Stimulated activated CD8-positive, alpha-beta memory T cell treated with anti-CD3 and anti-CD28 coated beads, Interleukin-15, amount 100 ng/mL, for 1 hour (primary cell): ENCODE measurements at places on chromosomes 12 and 14.

DNA sequence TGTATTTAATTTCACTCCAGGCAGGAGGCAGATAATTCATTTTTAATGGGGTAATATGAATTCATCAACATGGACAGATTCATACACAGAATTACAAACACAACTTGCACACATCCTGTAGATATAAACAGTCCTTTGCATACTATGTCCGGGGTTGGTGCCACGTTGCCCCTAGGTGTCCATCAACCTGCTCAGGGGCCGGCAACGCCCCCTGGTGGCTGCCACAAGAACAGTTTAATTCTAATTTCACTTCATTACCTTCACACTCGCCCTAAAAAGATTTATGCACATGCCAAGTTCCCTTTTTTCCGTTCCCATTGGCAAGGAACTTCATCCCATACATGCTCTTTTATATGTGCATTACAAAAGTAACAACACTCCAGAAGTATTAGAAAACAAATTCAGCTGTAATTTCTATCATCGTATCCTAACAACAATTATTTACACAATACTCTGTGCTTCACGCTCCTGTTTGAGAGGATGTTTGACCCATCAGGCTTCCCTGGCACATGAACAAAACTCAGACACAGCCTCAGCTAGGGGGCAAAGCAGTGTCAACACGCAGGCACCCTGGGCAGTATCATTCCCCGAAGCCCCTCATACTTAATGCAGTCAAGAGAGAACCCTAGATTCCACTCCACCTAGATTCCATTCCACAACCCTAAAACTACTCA lies 15.5 kb downstream of the MANSC1 start:
- DNase-seq, result peak; percentile 17

DNA sequence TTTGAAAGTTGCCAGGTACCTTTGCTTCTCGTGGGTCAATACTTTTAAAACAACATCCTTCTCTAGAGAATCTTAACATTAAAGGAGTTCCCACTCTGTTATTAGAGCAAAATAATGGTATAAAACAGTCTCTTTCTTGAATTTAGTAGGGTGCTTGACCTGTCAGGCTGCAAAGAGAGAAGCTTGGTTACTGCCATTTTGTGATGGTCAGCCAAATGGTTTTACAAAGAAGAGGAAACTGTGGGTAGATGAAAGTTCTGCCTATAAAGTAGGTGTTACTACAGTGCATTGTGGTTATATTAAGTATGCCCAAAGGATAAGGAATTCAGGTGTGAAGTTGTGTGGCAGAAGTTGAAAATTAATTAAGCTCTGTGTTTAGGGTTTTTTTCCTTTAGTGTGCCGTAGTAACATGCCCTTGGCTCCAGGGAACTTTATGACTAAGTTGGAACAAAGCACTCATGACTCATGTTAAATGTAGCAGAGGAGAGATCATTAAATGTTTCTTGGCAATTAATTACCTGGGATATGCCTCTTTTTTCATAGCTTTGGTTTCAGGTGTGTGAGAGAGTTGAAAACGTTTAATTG lies 354.0 kb upstream of the KITLG start:
- no peak for DNase-seq

- DNase-seq, result no peak
Measured at GRCh38 chr14:102830474-102831045, 53.3 kb downstream of the TRAF3 start.

DNA sequence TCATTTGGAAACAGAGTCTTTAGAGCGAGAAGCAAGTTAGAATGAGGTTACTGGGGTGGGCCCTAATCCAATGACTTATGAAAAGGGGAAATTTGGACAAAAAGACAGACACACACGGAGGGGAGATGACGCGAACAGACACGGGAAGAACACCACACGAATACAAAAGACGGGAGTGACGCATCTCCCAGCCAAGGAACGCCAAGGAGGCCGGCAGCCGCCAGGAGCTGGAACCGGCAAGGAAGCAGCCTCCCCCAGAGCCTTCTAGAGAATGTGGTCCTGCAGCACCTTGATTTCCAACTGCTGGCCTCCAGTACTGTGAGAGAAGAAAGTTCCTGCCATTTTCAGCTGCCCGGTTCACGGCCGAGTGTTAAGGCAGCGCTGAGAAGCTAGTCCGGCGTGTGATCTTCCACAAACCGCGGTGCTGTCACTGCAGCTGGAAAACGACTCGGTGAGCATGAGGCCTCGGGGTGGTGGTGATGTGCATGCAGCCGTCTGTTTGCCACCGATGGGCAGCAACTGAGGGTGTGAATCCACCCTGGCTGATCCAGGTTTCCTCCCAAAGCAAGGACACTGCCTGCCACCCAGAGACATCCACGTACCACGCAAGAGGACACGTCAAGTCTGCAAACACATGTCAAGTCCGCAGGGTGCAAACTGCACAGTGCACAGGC lies 124.5 kb downstream of the NCOR2 start:
- DNase-seq, result no peak

DNA sequence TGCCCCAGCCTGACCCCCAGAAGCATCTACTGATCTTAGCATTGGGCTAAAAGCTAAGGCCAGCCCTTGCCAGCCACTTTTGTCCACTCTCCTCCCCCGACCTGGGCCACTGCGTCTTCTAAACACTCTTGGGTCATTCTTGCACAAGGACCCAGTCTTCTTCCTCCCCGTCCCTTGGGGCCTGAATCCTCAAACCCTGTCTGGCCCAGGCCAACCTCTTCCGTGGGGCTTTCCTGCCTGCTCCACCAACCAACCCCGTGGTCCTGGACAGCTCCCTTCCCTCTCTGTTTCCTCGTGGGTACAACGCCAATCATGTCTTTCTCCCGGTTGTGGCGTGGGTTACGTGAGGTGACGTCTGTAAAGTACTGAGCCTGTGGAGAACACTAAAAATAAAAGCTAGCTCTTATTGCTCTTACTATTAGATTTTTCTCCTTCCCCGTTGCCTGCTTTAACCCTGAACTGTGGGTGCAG lies 21.5 kb downstream of the FAM222A start:
- DNase-seq, result no peak

DNA sequence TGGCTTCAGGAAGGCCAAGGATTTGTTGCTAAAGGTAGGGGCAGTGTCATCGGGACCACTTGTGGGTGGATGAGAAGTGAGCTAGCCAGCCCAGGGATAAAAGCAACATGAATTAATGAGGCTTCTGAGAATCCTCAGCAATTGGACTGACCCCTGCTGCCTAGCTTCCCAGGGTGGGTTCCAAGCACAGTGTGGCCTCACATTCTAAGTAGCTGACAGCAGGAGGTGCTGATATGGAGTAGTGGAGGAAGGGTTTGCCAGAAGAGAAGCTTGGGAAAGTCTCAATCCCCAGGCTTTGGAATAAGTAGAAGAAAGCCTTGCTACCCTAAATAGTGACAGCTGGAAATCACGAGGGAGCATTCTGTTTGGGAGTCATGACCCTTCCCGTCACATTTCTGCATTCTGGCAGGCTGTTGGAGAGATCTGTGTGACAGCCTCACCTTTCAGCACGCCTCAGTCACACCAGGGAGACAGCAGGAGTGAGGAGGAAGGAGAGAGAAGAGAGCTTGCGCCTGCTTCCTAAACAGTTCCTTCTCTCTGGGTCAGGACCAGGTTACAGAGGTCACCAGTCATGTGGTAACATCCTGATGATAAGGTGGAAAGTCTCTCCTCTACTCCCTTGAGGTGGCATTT lies 31.2 kb downstream of the DACT1 start:
- no peak for DNase-seq

DNA sequence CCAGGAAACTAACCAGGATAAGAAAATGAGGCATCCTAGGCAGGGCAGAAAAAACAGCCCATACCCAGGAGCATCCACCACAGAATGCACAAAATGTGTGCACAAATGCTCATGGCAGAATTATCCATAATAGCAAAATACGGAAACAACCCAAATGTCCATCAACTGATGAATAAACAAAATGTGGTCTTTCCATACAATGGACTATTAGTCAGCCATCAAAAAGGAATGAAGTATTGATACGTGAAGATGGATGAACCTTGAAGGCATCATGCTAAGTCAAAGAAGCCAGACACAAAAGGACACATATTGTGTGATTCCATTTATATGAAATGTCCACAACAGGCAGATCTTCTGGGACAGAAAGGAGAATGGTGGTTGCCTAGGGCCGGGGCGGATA lies 19.1 kb downstream of the HRK start:
- DNase-seq, result no peak

GRCh38 chr12:104790296-104791125 lies 167.6 kb downstream of the SLC41A2 start:
- DNase-seq, result peak; percentile 12

- no peak for DNase-seq
Measured at GRCh38 chr14:21240417-21240816, 28.8 kb downstream of the HNRNPC start.

GRCh38 chr14:104583424-104584306 lies 4.1 kb downstream of the C14orf180 start:
- DNase-seq, result no peak

DNA sequence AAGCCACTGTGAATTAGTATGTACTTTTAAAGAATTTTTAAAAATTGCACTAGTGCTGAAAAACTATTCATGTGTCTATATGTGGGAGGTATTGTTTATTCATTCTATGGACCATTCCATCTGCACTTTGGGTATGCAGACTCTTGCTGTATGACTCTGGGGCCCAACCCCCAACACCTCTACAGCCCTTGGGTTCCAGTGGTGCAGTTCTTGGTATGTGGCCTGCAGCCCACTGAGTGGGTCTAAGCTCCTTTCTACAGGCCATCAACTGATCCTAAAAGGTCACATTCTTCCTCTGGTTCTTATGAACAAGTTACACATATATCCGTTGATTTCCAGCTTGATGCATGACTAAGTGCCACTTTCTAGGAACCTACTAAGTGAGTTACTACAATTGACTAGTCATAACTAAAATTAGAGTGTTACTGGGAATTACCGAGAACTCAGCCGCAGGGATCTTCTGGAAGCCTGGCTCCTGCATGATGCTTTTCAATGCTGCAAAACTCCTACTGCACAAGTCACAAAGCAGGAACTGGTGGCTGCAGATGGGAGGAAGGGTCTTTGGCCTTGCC lies 62.4 kb upstream of the MED13L start:
- no peak for DNase-seq

GRCh38 chr12:49470986-49471385 lies 67.8 kb upstream of the KCNH3 start:
- DNase-seq, result no peak

- no peak for DNase-seq
Measured at GRCh38 chr12:1591034-1591433, 3.3 kb downstream of the FBXL14 start.

- no peak for DNase-seq
Measured at GRCh38 chr12:30314506-30315100, 381.1 kb downstream of the IPO8 start.

DNA sequence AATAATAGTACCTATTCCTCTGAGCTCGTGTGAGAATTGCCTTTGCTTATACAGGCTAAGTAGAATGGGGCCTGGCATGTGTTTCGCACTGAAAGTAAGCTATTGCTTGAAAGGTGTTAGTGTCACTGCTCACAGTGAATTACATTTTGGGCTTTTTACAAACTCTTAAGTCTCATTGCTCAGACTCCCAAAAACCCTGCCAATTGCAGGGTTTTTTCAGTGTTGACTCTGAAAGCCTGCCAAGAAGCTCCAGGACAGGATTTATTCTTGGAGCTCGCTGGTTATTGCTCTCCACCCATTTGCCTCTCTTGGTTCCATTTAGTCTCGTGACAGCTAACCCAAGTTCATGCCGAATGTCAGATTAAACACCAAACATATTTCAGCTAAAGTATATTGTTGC lies 39.8 kb downstream of the NOPCHAP1 start:
- DNase-seq, result no peak

- DNase-seq, result no peak
Measured at GRCh38 chr14:103022685-103023044, 34.7 kb downstream of the CDC42BPB start.

DNA sequence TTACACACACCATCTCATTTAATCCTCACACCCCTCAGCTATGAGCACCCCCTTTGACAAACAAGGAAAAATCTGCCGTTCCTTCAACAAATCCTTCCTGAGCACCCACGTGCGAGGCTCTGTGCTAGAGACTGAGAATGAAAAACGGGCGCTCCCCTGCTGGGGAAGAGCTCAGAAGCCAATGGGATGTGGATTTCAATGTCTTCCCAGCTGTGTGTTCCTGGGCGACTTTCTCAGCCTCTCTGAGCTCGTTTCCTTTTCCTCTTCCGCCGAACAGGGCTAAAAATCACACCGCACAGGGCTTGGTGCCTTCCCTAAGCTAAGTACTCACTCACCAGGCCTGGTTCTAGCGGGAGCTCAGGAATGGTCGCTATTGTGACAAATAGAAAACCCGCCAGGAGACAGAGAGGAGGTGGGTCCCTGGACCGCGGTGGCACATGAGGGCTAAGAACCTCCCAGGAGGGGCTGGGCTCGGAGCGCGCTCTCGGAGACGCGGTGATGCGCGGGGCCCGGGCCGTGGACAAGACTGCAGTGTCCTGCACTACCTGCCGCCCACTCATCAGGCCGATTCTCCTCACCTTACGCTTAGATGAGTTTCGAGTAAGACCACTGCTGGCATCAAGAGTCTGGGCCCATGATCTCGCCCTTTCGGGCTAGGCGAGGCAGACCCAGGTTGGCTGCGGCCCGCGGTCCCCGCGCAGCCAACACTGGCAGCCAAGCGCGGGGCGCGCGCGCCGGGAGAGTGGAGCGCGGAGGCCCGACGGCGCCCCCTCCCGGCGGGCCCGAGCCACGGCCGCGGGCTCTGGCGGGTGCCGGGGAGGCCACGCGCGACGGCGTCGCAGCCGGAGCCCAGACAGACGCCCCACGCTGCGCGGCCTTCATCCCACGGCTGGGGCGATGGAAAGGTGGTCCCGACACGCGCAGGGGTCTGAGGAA lies 17.0 kb downstream of the ZDHHC22 start:
- DNase-seq, result no peak

GRCh38 chr12:49013428-49013827 lies 5.1 kb downstream of the PRKAG1 start:
- no peak for DNase-seq

GRCh38 chr12:121167232-121167820 lies 34.6 kb downstream of the P2RX7 start:
- no peak for DNase-seq

- DNase-seq, result no peak
Measured at GRCh38 chr14:61300754-61301153, 19.6 kb upstream of the TMEM30B start.

GRCh38 chr14:54683882-54684794 lies 117.2 kb downstream of the SAMD4A start:
- DNase-seq, result no peak

DNA sequence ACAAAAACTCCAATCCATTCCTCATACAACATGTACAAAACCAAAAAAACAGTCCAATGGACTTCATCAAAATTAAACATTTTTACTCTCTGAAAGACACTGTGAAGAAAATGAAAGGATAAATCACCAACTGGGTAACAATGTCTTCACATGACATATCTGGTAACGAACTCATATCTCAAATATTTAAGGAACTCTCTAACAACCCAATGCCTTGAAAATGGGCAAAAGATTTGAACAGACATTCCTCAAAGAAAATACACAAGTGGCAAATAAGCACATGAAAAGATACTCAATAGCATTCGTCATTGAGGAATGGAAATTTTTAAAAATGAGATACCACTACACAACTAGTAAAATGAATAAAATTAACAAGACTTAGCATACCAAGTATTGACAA lies 198.7 kb upstream of the RASSF8 start:
- no peak for DNase-seq
